ENCODE measurements at places on chromosomes 13 and 19.

- no peak for DNase-seq
Measured at GRCh38 chr19:10921910-10922637, 6.4 kb downstream of the YIPF2 start.

- no peak for DNase-seq
Measured at GRCh38 chr19:15421136-15421695, 2.4 kb upstream of the AKAP8L start.

DNA sequence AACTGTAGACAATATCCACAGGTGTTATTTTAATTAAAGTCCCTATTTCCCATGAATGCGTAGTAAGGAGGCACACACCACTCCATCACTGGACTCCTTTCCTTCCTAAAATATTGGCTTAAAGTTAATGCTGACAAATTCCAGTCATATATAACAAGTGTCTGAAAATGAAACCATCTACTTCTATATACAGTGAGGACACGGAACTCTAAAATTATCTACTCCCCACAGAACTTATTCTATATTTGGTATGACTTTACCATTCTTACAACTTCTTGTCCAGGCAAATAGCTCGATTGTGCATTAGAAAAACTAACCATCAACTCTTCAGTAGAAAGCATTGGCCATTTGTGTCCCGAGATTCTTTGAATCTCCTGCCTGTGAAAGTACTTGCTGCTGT, 1560.2 kb downstream of the EFNB2 start:
- DNase-seq = no peak

DNA sequence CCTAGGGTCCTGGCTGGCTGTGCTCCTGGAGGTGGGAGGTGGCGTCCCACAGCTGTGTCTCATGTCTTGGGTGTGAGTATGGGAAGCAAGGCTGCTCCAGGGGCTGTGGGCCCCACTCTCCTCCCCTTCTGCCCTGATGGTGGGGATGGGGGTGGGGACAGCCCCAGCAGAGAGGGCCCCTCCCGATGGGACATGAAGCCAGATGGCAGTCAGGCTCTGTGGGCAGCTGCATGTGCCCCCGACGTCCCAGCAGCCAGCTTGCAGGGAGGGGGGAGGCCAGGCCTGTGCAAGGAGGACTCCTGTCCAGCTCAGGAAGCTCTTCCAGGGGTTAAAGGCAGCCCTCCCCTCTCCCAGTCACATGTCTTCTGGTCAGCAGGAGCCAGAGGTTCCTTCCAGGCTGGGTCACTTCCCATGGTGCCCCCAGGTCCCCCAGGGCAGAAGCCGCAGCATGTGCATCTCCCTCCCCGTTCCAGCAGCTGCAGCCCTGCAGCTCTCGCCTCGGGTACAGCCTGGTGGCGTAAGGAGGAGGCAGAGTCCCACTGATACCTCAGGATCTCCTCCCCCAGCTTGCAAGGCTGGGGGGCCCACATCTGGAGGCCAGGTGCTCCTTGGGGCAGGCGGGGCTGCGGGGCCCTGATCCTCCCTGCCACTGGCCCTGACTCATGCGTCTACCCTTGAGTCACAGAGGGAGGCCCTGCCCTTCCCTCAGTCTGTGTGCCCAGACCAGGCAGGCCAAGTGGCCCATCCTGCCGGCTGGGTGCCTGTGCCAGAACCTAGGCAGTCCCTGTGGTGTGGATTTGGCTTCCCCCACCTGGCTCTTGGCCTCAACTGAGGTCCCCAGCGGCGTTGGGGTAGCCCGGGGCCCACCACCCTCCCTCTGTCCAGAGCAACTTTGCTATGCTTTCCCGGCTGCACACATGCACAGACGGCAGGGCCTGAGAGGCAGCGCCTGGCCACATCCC, 13.0 kb downstream of the YIPF2 start:
- DNase-seq = no peak

- peak; percentile 86 for DNase-seq
Measured at GRCh38 chr13:67048084-67048820, 181.9 kb downstream of the PCDH9 start.

DNA sequence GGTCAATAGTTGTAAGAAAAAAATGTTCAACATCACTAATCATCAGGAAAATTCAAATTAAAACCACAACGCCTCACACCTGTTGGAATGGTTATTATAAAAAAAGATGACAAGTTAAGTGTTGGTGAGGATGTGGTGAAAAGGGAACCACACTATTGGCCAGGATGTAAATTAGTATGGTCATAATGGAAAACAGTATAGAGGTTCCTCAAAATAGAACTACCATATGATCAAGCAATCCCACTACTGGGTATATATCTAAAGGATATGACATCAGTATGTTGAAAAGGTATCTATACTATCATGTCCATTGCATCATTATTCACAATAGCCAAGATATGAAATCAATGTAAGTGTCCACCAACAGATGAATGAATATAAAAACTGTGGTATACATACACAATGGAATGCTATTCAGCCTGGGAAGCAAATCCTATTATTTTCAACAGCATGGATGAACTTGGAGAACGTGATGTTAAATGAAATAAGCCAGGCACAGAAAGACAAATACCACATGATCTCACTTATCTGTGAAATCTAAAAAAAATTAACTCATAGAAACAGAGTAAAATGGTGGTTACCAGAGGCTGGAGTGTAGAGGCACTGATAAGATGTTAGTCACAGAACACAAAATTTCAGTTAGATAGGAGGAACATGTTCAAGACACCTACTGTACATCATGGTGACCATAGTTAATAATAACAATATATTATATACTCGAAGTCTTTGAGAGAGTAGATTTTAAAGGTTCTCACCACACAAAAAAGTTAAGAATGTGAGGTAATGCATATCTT, 56.6 kb downstream of the TBC1D4 start:
- no peak for DNase-seq

DNA sequence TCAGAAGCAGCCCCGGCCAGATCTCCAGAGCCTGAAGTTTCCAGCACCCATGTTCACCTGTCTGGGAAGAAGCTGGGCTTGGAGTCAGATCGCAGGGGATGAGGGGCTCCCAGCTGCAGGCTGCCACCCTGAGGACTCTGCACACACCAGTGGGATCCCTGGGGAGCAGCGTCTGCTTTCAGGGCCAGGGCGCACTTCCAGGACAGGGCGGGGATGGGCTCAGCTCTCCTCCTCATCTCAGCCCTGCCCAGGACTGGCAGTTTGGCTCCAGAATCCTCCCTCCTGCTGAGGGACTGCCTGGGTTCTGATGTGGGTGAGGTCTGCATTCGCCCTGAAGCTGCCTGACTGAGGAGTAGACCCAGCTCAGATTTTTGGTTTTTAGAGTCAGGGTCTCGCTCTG, 3.5 kb downstream of the SLC7A9 start:
- DNase-seq = no peak

DNA sequence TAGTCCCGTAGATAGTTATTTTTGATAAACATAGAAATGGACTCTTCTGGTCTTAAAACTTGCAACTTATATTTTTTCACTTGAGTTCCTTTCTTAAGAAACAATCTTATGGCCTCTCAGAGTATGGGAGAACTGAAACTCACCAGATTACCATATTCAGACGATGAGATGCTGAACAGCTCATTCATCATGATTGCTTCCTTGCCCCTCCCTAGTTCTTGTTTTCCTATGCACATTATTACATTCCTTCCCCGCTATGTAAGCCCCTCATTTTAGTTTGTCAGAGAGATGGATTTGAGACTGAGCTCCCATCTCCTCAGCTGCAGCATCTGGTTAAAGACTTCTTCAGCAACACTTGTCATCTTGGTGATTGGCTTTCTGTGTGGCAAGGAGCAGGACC, 158.5 kb downstream of the SLITRK6 start:
- DNase-seq = no peak

DNA sequence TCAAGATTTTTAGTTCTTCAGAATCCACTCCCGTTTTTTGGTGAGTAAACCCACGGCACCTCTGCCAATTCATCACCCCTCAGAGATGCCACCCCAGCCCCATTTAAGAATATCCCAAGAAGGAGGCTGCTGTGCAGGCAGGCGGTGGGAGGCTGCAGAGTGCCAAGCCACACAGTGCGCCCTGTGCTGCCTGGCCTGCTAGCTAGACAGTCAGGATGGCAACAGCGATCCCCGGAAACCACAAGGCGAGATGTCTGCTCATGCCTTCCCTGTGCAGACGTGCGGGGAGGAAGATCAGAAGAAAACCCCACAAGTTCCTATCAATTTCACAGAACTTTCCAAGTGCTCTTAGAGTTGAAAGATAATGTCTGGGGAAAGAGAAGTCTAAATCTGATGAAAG, 64.8 kb upstream of the GPR183 start:
- no peak for DNase-seq

GRCh38 chr19:4487572-4487971, 15.5 kb downstream of the HDGFL2 start:
- DNase-seq = no peak

DNA sequence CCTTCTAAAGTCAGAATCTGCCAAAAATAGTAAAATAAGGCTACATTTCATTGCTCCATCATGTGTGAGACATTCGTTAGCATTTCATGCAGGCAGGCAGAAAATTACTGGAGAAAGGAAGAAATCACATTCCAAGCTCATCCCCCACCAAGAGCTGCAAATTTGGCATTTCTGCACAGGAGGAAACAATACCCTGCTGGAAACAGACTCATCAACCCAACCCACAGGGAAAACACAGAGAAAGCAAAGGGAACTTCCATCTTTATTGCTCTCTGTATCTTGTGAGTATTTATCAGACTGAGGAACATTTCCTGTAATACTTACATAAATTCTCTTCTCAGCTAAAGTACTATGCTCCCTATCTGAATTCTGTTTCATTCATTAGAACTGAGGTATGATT, 95.7 kb downstream of the KCTD12 start:
- DNase-seq = no peak

DNA sequence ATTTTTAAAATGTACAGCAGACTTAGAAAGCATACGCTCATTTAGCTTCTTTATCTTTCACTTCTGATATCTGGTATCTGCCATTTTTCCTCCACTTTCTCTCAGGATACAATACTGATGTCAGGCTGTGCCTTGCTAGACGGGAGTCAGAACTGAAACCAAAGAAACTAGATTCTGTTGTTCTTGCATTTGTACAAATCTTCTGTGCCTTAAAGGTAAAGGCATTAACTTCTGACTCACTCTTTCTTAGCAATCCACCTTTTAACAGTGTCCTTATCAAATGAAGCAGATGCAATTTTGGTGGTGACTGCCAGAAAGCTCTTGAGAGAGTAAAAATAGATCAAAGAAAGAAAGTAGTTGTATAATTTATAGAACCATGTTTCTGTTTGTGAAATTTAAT, 370.4 kb downstream of the PCDH20 start:
- no peak for DNase-seq

Measured in non-pigmented ciliary epithelial cell (primary cell).